Osteocyte (in vitro differentiated cells): ENCODE measurements at places on chromosomes 6 and 20. TPM values are rescaled to one million over a fixed set of nuclear protein-coding genes. Genes with fewer than 3 reads are reported as not detected.

The LY86 gene
- not detected in 2 replicates for total RNA-seq

DNA sequence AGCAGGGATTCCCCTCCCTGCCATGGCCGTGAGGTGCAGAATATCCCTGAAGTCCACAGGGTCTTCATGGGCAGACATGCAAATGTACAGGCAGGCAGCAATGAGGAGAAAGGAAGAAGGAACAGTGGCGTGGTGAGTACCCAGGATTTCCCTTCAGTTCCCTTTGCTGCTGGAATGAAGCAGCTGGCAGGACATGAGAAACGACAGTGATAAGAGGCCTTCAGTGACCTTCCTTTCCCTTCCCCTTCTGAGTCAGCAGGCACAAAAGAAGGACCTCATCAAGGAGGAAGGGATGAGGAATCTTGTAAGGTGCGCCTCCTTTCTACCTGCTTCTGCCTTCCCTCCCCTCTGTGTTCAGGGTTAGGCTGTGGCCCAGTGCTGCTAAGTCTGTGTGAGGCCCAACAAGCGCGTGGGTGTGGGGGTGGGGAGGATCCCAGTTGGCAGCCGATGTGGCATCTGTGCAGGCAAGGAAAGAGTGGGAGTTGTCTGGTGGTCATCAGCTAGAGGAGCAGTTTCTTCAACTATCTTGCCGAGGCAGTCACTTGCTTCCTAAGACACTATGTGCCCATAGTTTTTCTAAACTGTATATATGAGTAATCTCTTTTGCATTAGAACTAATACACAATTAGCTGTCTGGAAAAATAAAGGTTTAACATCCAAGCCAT is 29.5 kb upstream of the FBXO9 start:
- no peak for DNase-seq

The KCNB1 gene
- total RNA-seq = 21.3 and 24.6 TPM in 2 replicates

The NEDD9 gene
- 8.8 and 10.3 TPM in 2 replicates for total RNA-seq

DNA sequence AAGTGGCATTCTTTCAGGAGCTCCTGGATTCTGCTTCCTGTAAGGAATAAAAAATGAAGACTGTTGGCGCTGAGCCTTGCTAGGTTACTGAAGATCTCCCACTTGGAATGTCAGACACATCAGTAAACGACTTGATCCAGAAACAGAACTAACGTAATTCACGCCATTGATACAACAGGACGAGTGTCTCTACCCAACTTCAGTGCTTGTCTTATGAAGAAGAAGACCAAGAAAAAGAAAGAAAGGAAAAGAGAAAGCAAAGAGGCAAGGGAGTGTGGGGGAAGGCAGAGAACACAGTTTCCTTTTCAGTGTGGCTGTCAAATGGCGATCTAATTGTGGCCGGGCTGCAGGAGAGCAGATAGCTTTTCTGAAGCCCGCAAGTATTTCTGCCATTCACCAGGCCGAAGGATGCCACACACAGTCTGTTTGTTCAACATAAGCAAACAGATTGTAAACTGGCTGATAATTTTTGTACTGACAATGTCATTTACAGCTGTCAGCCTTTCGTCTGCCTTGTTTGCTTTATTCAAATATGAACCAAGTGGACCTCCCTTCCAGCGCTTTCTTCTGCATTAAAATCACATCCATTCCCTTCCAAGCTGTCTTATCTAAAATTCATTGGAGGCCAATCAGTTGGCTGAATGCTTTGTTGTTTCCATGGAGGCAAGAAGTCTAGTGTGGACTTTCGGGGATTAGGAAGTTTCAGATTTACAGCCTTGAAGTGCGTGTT is 180.6 kb downstream of the FOXA2 start:
- no peak for DNase-seq

DNA sequence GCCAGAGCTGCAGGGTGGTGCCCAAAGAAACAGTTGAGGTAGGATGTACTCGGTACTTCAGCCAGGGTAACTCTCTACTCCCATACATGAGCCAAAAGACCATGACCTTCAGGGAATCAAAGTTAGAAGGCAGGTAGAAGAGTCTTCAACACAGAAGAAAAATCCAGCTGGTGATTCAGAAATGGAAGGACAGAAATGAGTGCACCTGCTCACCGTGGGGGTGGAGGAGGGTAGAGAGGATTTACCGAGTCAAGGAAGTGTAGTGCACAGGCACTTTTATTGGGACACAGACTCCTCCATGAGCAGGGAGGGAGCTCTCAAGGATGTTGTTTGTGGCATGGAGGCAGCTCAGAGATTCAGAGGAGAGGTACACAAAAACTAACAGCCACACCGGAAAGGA is 330.3 kb upstream of the PRDM1 start:
- no peak for DNase-seq

DNA sequence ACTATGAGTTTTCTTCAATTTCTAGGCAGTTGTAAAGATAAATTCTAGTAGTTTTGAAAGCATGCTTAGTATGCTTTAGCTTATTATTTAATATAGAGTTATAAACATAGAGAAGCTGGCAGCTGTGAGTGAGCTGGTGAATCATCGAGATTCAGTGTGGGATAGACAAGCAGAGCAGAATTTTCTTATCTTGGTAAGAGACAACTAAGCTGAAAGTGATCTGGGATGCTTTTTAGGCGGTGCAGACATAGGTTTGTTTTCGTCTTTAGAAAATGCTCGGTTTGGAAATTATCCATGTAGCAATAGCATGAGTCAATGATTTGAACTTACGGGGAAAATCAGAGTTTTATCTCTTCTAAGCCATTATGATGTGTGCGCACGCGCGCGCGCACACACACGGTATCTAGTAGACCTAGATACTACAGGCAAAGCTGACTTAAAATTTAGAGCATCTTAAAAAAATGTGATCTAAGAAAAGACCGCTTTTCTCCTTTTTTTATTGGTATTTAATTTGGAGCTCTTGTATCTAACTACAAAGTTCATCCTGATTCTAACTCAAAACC is 128.3 kb upstream of the MAP3K7 start:
- no peak for DNase-seq

DNA sequence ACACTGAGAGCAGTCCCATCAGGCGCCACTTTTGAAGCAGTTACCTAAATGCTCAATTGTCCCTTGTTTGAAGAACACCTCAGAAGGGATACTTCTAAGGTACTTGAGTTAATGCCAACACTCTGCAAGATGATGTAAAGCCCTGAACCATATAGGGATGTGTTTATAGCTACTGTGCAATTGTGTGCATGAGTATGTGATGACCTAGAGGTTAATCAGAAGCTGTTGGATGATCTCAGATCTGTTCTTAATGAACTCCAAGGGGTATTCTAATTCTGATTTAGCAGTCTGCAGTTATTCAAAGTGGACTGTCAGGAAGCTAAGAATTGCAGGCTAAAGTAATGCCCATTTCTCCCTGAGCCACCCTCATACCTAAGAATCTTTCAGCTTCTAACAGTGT is 158.3 kb downstream of the TMEM242 start:
- no peak for DNase-seq

DNA sequence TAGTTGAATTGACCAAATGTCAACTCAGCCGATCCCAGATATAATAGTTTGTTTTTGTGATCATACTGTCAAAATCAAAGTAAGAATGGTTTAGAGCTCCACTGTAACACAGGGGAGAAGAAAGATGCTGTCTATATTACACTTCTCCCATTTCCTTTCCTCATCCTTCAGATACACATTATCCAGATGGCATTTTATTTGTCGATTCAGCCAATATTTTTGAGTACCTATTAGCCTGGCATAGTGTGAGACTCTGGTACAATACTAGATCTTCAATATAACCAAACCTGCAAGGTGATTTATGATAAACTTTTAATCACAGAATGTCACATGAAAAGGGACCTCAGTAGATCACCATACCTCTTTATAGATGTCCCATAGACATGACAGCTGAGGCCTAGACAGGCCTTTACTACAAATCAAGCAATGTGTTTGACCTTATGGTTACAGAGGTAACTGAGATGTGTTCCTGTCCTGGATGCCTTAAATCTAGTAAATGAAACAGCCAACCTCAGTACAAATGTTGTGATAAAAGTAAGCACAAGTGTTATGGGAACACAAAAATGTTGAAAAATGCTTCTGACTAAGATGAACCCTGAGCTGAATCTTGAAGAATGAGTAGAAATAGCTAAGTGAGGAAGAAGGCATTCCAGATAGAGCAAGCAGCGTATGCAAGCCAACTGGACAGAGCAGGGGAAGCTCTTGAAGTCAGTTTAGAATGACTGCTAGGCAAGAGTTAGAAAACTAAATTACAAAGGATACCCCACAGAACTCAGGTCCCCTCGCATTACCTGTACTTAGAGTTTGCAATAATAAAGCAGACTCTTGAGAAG is 1.9 kb downstream of the FBXO9 start:
- no peak for DNase-seq

The THBD gene
- total RNA-seq = 66.3 and 68.3 TPM in 2 replicates

DNA sequence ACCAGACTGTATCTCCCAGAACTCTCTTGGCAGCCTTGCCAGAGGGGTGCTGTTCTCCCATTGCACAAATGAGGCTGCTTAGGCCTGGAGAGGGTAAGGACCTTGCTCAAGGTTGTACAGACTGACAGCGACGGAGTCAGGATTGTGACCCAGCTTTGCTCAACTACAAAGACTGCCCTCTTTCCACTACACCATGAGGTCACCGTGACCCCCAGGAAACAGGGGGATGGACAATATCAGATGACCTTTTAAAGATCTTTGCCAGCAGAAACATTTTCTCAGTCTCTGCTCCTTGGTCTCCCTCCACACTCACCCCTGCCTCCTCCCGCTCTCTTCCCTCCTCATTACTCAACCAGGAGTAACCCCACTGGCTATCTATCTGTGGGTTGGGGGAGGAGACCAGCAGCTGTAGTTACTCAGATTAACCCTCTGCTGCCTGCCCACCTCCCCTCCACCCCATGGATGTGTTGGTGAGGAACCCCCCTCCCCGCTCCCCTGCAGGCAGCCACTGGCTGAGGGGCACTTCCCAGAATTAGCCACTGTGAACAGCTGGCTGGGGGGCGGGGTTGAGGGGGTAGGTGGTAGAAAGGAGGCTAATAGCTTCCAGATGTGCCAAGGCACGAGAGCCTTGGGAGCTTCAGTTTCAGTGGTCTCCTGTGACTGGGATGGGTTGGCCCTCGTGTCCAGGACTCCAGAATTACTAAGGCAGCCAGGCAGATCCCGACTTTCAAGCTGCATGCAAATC is 26.9 kb upstream of the MRPS18A start:
- DNase-seq = peak; percentile 91

GRCh38 chr6:6508643-6509042 is 79.9 kb upstream of the LY86 start:
- no peak for DNase-seq

DNA sequence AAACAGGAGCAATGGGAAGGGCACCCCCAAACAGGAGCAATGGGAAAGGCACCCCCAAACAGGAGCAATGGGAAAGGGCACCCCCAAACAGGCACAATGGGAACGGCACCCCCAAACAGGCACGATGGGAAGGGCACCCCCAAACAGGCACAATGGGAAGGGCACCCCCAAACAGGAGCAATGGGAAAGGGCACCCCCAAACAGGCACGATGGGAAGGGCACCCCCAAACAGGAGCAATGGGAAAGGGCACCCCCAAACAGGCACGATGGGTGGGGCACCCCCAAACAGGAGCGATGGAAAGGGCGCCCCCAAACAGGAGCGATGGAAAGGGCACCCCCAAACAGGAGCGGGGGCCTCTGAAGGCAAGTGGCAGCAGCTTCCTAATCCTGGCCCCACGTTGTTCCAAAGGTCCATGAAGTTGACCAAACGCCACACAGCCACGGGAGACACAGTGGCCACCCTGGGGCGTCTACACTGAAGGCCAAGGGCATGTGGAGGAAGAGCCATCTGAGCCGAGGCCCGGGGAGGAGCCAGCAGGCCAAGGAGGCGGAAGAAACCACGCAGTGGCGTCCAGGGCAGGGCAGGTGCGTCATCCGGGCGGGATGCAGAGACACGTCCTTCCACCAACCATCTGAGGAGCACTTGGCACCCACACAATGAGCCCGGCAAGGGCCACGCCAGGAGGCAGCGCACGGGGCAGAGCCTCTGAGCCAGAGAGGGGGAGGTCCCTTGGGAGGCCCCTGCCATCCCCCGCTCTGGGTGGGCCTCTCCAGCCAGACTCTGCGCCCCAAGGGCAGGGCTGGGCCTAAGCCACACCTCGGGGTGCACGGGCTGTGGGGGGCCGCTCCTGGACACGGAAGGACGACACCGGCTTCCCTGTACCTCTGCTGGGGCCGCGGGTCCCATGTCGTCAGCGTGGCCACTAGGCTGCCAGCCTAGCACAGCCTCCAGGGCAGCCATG is 21.5 kb upstream of the NTSR1 start:
- no peak for DNase-seq

GRCh38 chr20:3686867-3687321 is 5.1 kb upstream of the ADAM33 start:
- DNase-seq = no peak

DNA sequence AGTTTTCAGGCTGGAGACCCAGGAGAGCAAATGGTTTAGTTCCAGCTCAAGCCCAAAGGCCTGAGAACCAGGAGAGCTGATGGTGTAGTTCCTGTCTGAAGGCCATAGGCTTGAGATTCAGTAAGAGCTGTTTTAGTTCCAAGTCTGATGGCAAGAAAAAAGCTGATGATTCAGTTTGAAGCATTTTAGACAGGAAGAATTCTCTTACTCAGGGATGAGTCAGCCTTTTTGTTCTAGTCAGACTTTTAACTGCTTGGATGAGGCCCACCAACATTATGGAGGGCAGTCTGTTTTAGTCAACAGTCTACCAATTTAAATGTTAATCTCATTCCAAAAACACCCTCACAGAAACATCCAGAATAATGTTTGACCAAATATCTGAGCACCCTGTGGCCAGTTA is 2.5 kb downstream of the ZSCAN26 start:
- no peak for DNase-seq

The PSORS1C2 gene
- total RNA-seq = not detected in 2 replicates

The PRDM1 gene
- 0.29 TPM in 1 of 2 replicates, not detected in the other for total RNA-seq

DNA sequence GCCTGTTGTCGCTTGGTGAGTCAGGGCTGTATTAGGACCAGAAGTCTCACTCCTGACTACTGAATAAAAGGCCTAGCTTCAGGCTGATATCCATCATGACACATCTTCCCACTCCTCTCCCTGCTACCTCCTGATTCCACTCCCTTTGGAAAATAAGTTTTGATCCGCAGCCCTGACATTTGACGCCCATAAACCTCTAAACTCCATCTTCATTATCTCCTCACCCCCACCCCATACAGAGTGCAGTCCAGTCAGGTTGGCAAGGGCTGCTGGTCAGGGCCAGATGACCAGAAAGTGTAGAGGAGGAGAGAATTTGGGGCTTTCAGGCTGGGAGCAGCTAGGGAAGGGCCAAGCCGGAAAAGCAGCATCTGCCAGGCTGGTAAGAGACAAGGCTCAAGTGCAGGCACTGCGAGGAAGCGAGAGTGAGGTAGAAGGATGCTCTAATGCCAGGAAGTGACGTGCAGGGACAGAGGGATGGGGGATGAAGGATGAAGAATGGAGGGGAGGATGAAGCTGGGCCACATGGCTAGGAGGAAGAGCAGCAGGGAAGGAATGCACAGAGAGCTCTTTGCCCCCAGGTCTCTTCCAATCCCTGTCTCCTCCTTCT is 1.2 kb downstream of the GGT7 start:
- DNase-seq = no peak

The SPATA25 gene
- total RNA-seq = 2.9 TPM in 2 replicates

- no peak for DNase-seq
Measured at GRCh38 chr20:34368547-34368946, 5.5 kb downstream of the ITCH start.

DNA sequence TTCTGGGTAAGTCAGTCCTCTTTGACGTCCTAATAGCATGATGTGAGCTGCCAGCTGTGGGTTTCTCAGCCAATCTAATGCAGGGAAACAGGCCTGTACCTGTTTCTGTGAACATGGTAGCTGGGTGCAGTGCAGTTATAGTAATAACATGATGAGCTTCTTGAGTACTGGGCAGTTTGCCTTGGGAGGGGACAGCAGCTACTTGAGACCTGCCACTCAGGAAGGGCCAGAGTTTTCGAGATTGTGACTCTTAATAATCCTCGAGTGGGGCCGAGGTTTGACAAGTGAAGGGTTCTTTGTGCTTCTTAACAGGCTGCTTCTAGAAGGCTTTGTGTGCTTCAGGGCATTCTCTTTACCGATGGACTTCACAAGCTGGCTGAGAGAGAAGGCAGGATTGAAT is 180.1 kb downstream of the JARID2 start:
- no peak for DNase-seq
